HCT116 (cell line): ENCODE measurements at places on chromosomes 4 and X.

GRCh38 chr4:38067499-38067898 lies 107.3 kb downstream of the PTTG2 start:
- no peak for DNase-seq

DNA sequence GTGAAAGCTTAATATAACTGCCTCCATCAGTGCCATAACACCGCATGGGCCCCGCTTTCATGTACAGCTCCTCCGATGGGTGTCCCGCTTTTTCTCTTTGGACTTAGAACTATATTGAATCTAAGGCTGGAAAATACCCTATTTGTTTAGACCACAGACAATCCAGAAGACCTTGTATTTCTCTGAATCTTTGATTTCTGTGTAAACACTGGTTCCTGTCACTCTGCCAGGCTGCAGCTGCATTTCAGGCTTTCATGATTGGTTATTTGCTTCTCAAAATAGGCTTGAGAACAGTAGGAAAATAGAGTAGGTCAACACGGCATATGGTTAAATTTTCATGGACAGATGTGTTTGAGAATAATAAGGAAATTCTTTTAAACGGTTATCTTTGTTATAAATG lies 80.0 kb downstream of the NWD2 start:
- no peak for DNase-seq

- DNase-seq: no peak
These were observed 4.4 kb downstream of the LSM6 start for GRCh38 chr4:146179784-146180370.

- no peak for DNase-seq
These were observed 18.1 kb upstream of the FAM241A start for GRCh38 chr4:112127048-112127637.

- no peak for DNase-seq
These were observed 223.8 kb downstream of the CPE start for GRCh38 chr4:165602621-165603020.

DNA sequence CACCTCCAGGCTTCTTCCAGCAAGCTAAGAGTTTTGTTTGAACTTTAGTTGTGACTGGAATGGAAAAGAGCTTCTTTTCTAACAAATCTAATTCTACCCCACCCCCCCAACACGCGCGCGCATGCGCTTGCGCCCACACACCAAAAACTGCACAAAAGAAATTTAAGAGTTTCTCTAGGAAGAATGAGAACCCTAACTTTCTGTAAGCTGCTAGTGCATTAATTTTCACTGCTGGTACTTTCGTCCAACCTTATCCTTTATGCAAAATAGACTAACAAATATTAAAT lies 9.0 kb upstream of the INTU start:
- no peak for DNase-seq
